ENCODE measurements at places on chromosomes 4 and X.

DNA sequence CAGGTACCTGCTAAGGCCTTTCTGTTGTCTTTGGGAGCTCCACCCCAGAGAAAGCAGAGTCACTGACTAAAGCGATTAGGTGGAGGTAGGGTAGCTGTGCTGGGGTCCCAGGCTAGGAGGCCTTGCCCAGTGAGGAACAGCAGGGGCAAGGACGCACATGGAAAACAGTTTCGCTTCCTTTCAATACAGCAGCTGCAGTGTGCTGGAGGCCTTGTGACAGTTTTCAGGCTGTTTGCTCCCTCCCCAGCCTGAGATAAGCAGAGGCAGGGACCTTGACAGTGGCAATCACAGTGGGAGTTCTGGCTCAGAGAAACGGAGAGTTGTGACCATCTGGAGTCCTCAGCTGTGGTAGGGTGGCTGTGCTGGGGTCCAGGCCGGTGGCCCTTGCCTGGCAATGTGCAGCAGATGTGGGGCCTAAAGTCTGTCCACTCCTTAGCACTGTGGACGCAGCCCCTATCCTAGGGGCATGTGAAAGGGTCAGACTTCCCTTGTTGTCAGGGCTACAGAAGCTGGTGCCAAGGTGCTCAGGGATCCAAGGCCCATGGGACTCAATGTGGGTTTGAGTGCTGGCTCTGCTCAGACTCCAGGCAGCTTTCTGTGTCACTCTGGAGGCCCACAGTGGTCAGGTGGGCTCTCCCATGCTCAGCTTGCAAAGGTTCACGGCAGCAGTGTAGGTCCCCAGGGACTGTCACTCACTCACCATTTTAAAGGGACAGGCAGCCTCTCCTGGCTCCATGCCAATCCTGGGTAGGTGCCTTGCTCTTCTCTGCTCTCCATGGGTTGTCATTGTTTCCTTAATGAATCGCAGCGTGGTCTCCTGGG is 534.9 kb upstream of the FMR1 start:
- DNase-seq = no peak

GRCh38 chr4:39232100-39232499 is 49.8 kb downstream of the WDR19 start:
- no peak for DNase-seq

DNA sequence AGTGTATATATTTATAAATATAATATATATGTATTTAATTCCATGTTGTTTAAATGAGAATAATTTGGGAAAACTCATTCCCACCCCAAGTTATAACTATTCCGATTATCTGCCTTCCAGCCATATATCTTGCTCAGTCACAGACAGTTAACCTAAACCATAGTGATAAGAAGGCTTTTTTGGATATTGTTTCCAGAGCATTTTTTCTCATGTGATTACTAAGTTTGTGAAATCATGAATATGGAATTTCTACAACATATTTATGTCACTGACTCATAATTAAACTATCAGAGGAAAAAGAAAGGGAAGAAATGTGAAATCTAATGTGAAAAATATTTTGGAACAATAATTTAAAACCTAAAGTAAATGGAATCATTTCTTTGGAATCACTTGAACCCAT is 1163.5 kb upstream of the PABPC4L start:
- no peak for DNase-seq

DNA sequence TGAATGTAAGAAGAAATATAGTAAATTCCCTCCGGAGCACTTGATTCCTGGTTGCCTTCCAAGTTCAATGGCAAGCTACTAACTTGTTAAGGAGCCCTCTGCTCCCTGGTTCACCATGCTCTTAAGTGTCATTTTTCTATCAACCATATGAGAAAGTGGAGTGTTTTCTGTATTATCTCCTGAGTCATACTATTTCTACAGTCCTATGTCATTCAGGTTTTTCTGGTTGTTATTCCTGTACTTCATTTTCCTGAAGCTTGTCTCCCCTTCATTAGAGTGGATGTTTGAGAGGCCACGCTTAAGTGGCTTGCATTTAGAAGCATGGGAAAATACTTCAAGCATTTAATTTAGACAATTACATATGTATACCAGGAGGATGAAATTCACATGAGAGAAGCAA is 14.7 kb upstream of the EPGN start:
- DNase-seq = no peak

DNA sequence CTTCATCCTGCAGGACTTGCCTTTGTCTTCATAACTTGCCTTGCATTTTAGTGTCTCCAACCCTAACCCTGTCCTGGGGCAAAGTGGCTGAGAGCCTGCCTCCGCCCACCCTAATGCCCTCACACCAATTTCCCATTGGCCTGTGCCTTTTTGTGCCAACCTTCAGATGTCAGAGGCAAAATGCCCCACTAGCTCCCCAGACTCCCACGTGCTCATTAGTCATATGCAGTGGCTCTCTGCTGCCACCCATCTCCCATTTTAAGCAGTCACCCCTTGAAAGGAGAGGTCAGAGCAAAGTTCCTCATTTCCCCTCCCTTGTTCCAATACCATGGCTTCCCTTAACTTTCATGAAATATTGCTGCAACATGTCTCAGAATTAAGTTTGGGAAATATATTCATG is 74.8 kb upstream of the PASD1 start:
- no peak for DNase-seq

DNA sequence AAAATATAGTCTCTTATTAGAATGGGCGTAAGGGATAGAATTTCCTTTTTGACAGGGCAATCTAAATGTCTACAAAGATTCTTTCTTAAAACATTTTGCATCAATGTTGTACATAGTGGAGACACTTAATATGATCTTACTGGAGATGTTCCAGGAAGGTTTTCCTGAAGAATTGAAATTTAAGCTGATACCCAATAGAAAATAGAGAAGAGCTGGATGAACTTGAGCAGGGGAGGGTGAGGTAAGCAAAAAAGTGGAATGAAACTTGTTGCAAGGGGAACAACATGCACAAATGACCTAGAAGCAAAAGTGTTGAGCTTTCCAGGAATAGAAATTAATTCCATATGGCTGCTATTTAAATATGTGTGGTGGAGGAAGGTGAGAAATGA is 19.7 kb downstream of the SLAIN2 start:
- DNase-seq = no peak

GRCh38 chr4:55397126-55397436 is 1.3 kb downstream of the TMEM165 start:
- DNase-seq = no peak

GRCh38 chr4:5746829-5747737 is 36.1 kb downstream of the EVC start:
- DNase-seq = no peak

DNA sequence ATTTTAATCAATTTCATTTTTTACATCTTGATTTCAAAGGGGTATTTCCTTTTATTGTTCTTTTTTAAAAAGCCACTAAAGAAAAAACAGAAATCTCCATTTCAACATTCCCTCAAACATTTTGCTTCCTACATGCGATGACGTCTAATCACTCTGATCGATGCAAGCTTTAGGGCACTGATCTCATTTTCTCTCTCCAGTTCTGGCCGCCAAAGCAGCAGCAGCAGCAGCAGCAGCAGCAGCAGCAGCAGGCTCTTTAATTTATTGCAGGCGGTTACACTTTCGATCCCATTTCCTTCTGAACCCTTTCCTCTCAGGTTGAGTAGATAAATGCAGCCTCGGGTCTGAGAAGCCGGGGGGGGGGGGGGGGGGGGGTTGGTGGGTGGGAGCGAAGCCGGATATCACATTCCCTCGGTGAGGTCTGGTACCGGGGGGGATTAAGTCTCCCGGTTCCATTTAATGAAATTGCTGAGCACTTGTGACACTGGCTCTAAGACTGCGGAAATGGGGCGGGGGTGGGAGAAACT is 3.4 kb upstream of the PCDH7 start:
- no peak for DNase-seq

- DNase-seq = no peak
Observed at GRCh38 chrX:16920075-16920474, 26.4 kb upstream of the REPS2 start.

GRCh38 chr4:3299976-3300671 is 7.3 kb downstream of the RGS12 start:
- DNase-seq = no peak
